ENCODE measurements at places on chromosomes 11 and 22.
A peak's percentile ranks its signal among the peaks of the same experiment; 100 is the strongest.

- DNase-seq: no peak
These were observed 53.2 kb downstream of the CHRDL2 start for GRCh38 chr11:74678041-74678440.

DNA sequence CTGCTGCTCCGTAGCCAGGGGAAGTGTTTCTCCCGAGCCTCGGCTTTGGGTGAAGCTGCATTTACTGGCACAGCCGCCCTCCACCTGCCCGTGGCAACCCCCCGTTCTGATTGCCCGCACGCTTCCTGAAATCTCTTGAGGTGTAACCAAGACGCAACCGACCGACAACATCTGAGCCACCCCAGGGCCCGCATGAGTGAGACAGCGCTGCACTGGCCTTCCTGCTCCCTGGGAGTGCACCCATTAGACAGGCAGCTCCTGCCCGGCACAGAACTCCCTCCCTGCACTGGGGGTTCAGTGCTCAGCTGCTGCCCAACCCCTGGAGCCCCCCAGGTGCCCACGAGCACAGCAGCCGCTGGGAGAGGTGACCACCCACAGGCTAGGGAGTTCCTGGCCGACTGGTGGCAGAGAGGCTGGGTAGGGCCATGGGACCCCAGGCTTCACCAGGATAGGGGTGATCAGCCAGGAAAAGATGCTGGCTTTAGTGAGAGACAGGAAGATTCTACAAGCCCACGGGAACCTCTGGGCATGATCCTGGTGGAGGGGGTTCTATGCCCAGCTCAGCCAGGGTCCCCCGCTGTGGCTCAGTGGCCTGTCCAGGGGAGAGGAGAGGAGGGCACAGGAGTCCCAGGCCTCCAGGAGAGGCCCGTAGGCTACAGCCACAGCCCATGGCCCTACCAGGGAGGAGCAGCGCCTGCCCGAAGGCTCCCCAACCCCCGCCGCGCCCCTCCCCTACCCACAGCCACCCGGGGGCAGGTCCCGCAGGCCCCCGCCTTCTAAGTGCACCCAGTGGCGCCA lies 14.6 kb downstream of the PLXNB2 start:
- DNase-seq: no peak

DNA sequence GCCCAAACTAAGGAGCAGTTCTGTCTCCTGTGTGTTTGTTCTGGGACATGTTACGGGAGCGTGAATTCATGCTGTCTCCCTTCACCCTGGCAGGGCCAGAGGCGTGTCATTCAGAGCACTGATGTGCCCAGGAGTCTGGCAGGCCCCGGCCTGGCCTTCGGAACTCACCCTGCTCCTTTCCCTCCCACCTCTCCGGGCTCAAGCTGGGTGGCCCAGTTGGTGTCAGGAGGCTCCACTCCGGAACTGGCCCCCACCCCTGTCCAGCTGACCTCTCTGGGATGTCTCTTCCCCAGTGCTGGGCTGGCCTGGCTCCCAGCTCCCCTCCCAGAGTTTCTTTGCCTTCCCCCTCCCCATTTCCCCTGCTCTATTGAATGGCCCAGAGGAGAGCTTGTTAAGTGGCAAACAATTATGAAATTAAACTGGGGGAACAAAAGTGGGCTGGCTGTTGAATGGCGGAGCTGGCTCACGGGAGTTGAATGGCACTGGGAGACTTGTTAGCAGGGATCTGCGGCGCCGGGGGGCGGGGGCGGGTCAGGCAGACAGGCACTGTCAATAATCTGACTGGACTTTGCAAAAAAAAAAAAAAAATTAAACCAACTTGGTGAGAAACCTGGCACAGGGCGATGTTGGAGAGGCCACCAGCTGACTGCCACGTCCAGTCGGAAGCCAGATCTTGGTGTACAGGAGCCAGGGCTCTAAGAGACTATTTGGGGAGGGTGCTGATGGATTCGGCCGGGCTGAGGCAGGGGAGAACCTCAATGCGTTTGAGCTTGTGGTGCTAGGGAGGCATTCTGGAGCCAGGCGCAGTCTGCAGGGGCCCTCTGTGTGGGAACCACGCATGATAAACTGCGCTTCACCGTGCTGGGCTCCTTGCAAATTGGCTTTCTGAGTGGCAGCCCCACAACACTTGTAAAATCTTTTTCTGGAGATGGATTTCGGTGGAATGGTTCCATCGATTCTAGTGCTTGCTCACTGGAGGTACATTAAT lies 1.3 kb downstream of the MPPED1 start:
- no peak for DNase-seq

- DNase-seq: no peak
These were observed 27.2 kb upstream of the PPARA start for GRCh38 chr22:46122980-46123693.

GRCh38 chr11:33323421-33323820 lies 66.2 kb downstream of the HIPK3 start:
- DNase-seq: no peak

GRCh38 chr11:61603667-61604066 lies 22.8 kb upstream of the SYT7 start:
- DNase-seq: no peak

GRCh38 chr11:72067676-72068075 lies 12.7 kb downstream of the NUMA1 start:
- no peak for DNase-seq

GRCh38 chr11:57647372-57647771 lies 2.3 kb downstream of the YPEL4 start:
- DNase-seq: no peak

DNA sequence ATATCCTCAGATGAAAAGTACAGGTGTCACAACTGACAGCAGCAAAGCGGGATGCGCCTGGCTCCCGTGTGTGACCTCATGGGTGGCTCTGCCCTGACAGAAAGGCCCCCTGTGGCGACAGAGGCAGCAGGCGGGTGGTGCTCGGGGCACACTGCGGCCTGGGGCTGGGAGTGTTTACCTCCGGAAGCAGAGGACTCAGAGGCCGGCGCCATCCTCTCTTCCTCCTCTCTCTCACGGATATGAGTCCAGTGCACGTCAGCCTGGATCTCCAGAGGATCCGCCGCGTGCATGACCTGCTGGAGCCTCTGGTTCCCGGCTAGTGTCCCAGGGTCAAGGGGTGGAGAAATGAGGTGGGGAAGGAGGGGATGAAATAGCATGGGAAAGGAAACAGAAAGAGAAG lies 53.2 kb upstream of the BID start:
- no peak for DNase-seq

- DNase-seq: no peak
These were observed 566.9 kb upstream of the ANO5 start for GRCh38 chr11:21625982-21626381.

DNA sequence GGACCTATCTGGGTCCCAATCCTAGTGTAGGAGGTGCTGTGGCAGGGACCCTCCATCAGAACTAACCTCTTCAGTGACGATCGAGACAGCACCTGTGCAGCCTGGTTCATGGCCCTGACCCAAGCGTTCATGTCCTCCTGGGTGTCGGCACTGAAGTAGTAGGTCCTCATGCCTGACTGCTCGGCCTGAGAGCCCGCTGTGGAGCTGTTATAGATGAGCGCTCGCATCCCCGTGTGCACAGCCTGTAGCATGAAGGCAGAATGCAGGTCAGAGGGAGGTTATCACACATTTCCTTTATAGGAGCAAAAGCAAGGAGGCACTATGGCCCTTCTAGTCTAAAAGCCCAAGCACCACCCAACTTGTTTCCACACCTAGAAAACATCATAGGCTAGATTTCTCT lies 103.0 kb downstream of the C11orf58 start:
- DNase-seq: no peak

DNA sequence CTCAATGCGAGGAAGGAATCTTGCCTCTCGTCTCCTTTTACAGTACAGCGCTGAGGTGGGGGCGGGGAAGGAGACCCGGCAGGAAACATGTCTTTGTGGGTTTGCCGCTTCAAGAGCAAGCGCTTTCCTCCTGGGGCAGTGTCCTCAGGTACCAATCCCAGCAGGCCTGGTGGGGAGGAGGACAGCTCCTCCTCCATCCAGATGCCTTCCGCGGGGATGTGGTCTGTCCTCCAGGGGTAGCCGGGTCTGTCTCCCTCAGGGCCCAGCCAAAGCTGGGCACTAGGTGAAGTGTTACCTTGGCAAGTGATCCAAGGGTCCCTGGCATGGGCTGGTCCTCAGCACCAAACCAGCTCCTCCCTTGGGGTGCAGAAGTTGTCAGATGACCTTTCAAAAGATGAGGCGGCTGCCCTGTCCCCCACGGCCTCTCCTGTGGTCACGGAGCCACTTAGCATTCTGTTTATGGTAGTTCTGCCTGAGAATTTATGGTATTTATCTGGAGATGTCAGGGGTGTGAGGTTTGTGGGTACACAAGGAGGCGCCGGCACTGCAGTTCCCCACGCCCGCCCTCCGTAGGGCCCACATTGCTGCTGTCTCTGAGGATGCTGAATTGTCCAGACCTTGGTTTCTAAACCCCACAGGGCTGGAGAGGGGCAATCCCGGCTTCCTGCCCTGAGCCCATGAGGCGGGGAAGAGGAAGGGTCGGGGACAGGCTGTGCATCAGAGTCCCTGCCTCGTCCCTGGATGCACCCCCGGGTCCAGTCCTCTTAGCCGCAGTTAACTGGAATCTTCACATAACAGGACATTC lies 93.5 kb upstream of the ANO1 start:
- DNase-seq: no peak

DNA sequence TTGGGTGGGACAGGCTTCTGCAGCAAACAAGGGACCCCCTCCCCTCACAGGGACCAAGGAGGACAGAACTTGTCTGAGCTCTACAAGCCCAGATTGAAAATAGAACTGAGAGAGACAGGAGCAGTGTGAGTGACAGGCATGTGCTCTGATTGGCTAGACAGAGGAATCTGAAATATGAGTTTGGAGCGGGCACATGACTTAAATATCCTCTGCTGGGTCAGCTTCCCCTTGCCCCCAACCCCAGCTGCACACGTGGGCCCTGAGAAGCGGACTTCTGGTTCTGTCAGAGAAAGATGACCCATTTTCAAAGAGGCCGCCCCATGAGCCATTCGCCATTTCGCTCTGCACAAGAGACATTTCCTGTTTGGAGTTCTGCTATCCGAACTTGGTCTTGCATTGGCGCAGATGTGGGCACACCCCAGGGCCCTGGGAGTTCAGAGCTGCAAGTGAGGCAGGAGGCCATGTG lies 5.3 kb downstream of the TUBA8 start:
- DNase-seq: no peak

GRCh38 chr11:6402561-6402981 lies 12.3 kb downstream of the SMPD1 start:
- no peak for DNase-seq

GRCh38 chr11:2215230-2215560 lies 43.6 kb upstream of the TH start:
- no peak for DNase-seq

GRCh38 chr11:6474806-6475500 lies 1.2 kb upstream of the TRIM3 start:
- DNase-seq: no peak

DNA sequence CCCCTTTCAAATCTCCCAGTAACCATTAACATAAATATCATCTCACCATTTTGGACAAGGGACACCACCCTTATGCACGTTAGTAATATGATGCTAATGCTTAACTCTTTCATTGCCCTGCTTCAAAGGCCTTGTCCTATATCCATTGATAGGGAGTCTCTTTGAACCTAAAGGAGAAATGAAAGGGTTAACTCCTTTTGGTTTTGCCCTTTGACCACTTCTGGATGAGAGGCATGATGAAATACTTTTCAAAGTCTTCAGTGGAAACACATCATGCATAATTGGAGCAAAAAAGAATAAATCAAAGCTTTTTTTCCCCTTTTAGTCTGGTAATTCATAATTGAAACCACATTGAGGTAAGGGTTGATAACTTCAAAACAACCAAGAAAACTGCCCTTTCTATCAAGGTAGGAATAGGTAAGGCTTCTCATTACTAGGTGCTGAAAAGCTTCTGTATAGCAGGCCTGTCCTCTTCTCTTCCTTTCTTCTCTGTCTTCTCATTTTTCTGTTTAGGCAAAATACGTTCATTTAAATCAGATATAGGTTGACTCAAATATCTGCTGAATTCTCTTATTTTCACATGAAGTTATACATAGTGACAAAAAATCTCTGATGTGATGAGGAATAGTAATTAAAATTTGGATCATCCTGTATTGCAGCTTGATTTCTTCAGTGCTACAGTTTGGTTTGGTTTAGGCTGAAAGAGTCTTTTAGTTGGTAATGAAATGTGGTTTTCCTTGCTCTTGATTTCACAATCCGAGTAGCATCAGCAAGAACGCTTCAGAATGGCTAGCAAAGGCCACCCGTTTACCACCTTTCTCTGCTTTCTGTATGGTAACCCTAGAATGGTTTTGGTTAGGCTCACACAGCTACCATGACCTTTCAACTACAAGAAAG lies 94.8 kb downstream of the EXT2 start:
- DNase-seq: no peak

- no peak for DNase-seq
These were observed 41.8 kb downstream of the TMPRSS5 start for GRCh38 chr11:113664069-113664980.

GRCh38 chr22:31935961-31936635 lies 8.2 kb upstream of the YWHAH start:
- peak; percentile 27 for DNase-seq

DNA sequence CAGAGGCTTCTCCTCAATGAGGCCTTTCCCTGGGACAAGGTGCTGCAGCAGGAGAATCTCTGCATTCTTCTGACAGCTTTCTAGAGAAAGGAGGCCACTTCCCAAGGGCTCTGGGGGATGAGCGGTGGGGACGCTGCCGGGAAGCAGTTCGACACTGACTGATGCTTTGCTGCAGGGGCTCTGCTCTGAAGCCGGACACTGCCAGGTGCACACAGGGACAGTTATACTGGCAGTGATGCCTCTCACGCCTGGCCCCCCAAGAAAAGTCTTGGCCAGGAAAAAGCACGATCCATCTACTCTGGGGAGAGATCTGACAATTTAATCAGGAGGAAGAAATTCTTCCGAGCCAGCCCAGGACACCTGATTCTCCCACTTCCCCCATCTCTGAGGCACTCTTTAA lies 456.9 kb downstream of the OPCML start:
- no peak for DNase-seq

- DNase-seq: peak; percentile 44
These were observed 6.0 kb downstream of the KBTBD4 start for GRCh38 chr11:47572715-47573255.

GRCh38 chr11:118918128-118918685 lies 7.5 kb downstream of the BCL9L start:
- DNase-seq: no peak

GRCh38 chr22:46031965-46032851 lies 55.2 kb upstream of the WNT7B start:
- DNase-seq: peak; percentile 38

- no peak for DNase-seq
These were observed 3.6 kb upstream of the ACR start for GRCh38 chr22:50734343-50734771.
